ENCODE measurements at places on chromosomes 7 and 10.

DNA sequence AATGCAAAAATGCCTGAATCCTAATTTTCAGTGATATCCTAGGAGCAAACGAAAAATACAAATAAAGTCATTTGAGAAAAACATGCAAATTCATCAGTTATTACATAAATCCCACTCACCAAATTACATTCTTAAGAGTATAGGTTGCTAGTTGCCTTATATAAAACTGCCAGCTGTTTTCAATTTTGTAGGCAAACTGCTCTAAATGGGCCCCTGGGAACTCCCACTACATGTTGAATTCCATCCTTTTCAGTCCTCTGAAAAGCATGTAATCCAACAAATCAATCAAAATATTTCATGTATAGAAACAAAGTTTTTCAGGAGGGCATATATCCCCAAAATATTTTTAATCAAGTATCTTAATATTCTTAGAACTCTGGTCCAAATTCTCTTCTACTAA lies 2.1 kb upstream of the JMJD1C start:
- no peak for DNase-seq

DNA sequence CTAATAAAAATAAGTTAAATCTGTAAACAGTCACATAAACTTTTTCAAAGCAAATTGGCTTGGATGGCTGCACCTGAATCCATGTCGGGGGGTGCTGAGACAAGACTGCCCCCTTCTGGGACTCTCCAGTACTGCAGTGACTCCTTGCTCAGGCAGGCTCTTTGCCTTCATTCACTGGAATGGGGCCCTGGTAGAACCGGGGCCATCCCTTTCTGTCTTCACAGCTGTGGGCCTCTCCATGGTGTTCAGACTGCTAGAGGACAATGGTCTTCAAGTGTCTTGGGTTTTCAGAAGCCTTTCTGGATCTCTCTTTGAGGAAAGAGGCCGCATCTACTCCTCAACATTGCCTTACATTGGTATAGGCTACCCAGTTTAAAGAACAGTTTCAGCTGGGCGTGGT lies 16.1 kb upstream of the IMPDH1 start:
- peak; percentile 77 for DNase-seq

DNA sequence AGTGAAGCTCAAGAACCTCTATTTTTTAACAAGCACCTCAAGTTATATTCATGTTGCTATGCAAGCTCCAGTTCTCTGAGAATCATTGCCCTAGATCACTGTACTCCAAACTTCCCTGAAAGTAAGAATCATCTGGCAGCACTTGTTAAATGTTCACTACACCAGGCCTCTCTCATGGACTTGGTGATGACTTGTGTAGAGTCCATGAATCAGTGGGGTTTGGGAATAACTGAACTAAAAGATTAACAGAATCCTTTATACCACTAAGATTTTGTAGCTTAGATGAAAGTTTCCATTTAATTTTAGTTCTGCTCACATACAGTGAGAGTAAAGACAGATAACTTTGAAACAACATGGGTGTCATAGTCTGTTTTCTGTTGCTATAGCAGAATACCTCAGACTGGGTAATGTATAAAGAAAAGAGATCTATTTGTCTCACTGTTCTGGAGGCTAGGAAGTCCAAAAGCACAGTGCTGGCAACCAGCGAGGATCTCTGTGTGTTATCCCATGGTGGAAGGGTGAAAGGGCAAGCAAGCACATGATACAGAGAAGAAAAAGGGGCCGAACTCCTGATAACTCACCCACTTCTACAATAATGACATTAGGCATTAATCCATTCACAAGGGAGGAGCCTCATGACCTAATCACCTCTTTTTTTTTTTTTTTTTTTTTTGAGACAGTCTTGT lies 27.9 kb upstream of the AOAH start:
- DNase-seq: no peak

DNA sequence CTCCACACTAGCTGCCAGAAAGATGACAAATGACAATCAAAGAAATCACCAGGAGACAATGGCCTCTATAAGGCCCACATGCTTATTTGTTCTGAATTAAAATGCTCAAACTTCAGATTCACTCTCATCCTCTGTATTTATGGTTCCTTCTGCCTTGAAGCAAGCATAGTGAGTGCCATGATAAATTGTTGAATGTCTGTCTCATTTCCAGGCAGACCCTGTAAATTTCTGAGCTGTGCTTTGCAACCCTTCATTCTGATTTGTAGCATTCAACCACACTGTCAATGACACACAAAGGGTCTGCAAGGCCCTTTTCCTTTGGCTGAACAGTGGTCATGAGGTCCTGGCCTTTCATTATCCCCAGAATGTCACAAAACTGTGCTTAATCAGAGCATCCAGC lies 506.6 kb upstream of the GHITM start:
- no peak for DNase-seq

DNA sequence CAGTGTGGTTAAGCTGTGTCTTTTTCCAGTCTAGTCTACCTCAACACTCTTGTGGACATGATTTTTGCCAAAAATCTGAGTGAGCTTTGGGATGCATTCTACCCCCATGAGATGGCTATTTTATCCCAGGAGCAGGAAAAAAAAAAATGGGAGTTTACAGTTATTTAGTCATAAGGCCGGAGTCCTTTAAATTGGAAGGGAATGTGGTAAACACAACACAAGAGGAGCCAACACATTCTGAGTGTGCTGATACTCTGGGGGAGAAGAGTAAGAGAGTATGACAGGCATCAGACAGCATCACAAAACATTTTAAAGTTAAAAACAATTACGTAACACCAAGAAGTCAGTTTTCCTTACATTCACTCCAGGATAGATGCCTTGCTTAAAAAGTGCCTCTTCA lies 46.1 kb downstream of the C1GALT1 start:
- no peak for DNase-seq

DNA sequence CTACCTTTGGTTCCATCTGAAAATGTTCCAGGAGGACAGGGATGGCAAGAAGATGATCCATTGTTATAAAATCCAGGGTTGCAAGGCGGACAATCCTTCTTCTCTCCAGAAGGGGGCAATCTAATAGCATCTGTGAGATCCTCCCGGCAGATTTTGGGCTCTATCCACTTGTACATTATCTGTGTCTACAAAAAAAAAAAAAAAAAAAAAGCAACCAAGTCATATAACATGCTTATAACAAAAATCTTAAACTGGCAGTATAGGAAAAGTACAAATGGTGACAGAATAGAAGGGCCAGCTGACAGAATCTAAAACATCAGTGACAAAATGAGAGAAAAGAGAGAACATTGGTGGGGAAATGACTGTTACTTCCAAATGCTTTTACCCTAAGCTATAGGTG lies 132.7 kb downstream of the ELAPOR2 start:
- DNase-seq: peak; percentile 68

GRCh38 chr10:100567249-100567648 lies 31.5 kb downstream of the HIF1AN start:
- DNase-seq: no peak

All from myocyte (in vitro differentiated cells).